ENCODE measurements at places on chromosomes 1 and 21. TPM values are rescaled to one million over a fixed set of nuclear protein-coding genes. Genes with fewer than 3 reads are reported as not detected.

FCRLB gene
- 1.3 TPM for total RNA-seq

PKLR gene
- not detected for total RNA-seq

EPHA8 gene
- not detected for total RNA-seq

PGBD2 gene
- 5.2 TPM for total RNA-seq

ACTA1 gene
- not detected for total RNA-seq

RCSD1 gene
- 0.27 TPM for total RNA-seq

BLACAT1 gene
- total RNA-seq, result 0.72 TPM

DNA sequence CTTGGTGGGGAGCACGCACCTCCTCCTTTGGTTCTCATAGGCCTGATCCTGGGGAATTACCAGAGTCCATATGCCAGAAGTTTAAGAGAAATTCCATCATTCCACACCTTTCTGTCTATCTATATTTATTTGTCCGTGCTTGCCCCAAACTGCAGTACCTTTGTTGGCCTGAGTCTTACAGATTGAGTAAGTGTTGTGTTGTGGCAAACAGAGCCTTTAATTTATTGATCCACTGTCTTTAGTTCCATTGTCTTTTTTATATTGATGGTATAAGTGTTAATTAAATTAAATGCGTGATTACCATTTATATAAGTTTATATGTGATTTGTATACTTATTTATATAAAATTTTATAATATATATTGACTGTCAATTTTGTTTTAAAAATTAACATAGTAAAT lies 4.9 kb downstream of the SH3BGR start:
- no peak for DNase-seq

GRCh38 chr21:31743712-31744111 lies 11.8 kb upstream of the SCAF4 start:
- DNase-seq, result no peak

DNA sequence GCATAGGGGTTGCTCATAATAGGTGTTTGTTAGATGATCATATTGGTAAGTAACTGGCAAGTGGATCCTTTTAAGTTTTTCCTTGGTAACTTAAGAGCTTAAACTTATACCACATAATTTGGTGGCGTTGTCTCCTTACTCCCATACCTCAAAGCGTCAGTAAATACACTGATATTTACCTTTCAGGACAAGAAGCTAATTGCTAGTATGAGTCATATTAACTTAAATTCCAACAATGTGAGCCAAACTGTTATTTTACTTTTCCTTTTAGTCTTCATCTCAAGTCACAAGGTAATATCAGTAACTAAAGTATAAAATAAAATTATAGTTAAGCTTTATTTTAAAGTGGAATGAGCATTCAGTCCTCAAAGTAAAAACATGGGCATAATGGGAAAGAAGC lies 9.0 kb upstream of the SH3GLB1 start:
- DNase-seq, result no peak

GRCh38 chr1:160569806-160570205 lies 9.5 kb downstream of the CD84 start:
- no peak for DNase-seq

DNA sequence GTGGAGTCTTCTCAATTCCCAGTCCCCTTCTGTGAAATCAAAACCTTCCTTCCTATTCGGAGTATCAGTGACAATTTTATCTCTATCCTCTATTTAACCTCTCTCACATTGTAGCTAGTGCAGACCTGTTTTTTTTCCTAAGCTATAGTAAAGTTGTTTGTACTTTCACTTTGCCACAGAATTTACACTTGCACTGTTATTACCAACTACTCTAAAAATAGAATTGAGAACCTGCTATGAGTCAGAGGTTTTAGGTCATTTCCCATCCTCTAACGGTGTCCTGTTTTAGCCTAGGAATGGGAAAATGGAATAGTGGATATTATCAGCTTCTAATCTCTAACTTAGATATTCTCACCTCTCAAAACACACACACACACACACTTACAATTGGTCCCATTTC lies 862.7 kb downstream of the NCAM2 start:
- peak; percentile 47 for DNase-seq

DNA sequence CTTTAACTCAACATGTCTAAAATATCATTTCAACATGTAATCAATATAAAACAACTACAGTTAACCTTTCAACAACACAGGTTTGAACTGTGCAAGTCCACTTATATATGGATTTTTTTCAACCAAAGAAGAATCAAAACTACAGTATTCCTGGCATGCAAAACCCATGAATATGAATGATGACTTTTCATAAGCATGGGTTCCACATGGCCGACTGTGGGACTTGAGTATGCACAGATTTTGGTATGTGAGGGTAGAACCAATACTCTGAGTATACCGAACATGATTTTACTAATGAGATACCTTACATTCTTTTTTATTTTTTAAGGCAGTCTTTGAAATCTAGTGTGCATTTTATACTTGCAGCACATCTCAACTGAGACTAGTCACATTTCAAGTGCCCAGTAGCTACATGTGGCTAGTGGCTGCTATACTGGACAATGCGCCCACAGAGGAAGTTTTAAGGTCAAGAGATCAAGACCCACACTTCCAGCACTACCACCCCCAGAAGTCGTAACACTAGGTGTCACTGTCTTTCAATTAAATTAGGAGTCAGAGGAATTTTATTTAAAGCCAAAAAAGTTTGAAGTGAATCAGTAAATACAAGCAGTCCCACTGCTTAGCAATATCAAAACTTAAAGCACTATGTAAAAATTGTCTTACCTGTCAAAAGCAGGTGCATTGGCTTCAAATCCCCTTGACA lies 40.0 kb downstream of the SYNJ1 start:
- DNase-seq, result peak; percentile 6

DNA sequence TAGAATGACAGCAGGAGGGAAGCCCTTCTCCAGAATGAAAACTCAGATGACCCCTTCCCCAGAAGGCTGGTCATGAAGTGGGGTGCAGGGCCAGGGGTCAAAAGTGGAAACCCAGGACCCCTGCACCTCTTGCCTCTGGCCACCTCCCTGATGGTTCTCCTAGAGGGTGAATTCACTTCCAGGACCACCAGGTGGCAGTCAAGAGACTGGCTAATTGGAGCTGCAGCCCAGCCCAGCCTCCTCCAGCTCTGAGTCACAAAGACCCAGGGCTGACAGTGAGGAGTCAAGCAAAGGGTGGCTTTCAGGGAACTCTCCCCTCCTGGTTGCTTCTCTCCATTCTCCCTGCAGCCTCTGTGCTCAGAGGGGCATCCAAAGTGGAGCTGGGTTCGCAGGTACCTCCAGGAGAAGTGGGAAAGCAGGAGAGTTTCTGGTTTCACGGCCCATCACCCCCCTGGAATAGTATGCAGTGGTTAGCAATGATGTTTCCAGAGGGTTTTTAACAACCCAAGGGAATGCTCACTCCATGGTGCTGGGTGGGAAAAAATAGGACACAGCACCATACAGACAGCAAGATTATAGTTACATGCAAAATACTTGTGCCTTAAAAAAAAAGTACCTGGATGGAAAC lies 6.1 kb upstream of the EPHB2 start:
- peak; percentile 89 for DNase-seq

- peak; percentile 37 for DNase-seq
These were observed 11.3 kb upstream of the ADGRB2 start for GRCh38 chr1:31775210-31775999.

DNA sequence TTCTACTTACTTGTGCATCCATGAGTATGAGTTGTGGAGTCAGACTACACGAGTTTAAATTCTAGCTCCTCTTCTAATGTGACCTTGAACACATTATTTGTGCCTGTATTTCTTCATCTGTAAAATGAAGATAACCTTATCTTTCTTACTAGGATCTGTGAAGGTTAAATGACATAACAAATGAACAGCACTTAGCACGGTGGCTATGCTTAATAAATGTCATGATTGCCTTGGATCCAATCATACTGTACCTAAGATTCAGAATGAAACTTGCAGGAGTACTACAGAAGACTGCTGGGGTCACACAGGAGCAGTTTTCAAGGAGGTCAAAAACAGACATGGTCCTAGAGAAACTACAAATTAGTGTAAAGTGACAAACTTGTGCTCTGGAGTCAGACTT lies 22.2 kb upstream of the ALG14 start:
- no peak for DNase-seq

- DNase-seq, result no peak
These were observed 120.5 kb upstream of the NGF start for GRCh38 chr1:115458426-115459114.

DNA sequence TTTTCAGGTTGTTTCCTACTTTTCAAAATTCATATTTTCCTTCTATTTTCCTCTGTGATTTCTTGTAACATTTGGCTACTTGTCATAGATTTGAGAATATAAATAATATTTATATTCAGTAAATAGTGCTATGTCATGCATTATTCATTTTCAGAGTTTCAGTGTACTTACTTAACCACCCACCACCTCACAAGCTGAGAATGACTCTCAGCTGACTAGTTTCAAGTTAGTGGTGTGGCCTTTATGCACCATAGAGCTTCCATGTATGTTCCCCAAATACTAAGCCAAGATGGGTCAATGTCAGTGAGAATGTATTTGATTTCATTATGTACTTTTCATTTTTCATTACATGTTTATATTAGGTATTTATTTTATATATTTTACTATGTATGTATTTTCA lies 56.9 kb upstream of the RGS1 start:
- DNase-seq, result no peak

GRCh38 chr1:78688697-78689096 lies 39.1 kb downstream of the IFI44 start:
- DNase-seq, result peak; percentile 44

DNA sequence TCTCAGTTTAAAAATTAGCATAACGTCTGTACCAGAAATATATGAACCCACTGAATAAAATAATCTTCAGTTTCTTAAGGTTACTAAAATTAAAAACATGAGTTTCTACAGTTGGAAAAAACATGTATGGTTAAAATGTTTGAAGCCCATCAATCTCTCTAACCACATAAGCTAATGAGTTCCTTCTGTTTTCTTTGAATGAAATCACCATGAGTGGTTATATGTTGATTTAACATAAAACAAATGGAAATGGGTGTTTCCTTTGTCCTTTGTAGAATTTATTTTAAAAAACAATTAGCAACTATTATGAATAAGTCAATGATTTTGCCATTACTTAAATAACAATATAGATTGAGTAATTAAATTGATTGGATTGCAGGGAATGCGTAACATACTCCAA lies 3.0 kb upstream of the ADGRL2 start:
- DNase-seq, result no peak
